Stimulated activated CD8-positive, alpha-beta memory T cell treated with anti-CD3 and anti-CD28 coated beads, Interleukin-12 subunit alpha, Interleukin-12 subunit beta, amount 100 ng/mL, for 4 hours (primary cell): ENCODE measurements at places on chromosomes 16 and 17.

DNA sequence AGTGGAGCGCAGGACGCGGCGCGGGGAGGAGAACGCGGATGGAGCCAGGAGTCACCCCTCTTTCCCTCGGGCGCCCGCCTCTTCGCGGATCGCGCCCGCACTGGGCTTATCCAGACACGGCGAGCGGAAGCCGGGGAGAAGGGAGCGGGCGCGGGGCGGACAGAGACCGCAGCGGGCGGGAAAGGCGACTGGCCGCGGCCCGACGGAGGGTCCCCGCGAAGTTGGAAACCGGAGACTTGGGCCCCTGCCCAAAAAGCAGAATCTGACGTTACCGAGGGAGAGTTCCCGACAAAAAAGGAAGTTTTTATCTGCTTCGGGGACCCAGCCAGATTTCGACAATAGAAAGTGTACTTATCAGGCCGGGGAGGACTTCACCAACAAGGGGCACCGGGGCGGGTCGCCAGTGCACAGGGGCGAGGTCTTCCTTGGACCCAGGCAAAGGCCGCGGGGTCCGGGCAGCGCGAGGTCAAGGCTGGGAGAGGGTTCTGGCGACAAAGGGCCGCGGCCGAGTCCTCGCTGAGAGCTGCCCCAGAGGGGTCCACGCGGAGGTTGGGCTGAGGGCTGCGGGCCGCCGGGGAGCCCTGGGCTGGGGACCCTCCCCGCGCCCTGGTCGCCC lies 519 bp downstream of the ST6GALNAC2 start:
- DNase-seq: no peak

- DNase-seq: no peak
These were observed 136.9 kb downstream of the SLC39A11 start for GRCh38 chr17:72955391-72956140.

- DNase-seq: no peak
These were observed 1.1 kb upstream of the PKMYT1 start for GRCh38 chr16:2981177-2981898.

DNA sequence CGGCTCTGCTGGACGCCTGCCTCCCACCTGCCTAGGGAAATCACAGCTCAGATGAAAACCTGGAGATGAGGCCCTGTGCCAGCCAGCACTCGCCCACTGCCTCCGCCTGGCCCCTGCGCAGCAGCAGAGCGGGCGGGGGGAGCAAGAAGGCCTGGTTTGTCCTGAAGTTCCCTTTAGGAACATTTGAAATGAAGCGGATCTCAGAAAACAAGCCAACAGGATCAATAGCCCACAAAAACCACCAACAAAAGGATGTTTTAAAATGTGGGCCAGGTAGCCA lies 48.0 kb downstream of the RBFOX3 start:
- DNase-seq: no peak

- peak; percentile 36 for DNase-seq
These were observed 806 bp upstream of the CYB561 start for GRCh38 chr17:63446753-63447470.

- DNase-seq: no peak
These were observed 129.8 kb downstream of the NTN1 start for GRCh38 chr17:9151091-9151490.

DNA sequence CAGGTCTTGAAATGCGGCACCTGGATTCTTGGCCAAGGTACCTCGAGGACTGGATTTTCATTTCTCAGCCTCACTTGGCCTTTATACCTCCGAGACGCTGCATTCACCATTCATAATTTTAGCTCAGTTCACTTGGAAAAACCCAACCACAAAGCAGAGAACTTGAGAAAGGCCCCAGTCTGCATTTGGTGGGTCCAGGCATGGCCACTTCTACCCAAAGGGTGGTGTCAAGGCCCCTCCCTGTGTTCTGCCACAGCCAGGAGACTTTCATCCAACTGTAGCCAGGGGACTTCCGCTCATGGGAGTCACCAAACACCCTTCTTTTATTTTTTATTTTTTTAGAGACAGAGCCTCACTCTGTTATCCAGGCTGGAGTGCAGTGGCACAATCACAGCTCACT lies 14.7 kb upstream of the TVP23A start:
- DNase-seq: no peak

DNA sequence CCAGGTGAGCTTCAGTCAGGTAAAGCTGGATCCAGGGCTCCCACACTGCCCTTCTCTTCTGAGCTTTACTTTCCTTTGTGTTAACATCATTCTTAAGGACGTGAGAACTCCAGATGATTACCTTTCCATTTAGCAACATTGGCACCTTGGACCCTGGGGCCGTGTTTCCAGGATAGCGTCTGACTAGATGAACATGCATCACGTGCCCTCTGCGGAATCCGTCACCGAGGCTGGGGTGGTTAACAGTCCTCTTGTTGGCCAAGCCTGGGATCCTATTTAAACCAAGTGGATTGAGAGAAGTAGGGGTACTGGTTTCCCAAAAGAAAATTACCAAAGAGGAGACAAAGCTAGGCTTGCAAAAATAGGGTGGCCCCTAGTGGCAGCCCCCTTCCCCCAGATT lies 3.9 kb upstream of the LAT start:
- DNase-seq: no peak

- no peak for DNase-seq
These were observed 87.2 kb downstream of the MAP2K4 start for GRCh38 chr17:12107905-12108304.

DNA sequence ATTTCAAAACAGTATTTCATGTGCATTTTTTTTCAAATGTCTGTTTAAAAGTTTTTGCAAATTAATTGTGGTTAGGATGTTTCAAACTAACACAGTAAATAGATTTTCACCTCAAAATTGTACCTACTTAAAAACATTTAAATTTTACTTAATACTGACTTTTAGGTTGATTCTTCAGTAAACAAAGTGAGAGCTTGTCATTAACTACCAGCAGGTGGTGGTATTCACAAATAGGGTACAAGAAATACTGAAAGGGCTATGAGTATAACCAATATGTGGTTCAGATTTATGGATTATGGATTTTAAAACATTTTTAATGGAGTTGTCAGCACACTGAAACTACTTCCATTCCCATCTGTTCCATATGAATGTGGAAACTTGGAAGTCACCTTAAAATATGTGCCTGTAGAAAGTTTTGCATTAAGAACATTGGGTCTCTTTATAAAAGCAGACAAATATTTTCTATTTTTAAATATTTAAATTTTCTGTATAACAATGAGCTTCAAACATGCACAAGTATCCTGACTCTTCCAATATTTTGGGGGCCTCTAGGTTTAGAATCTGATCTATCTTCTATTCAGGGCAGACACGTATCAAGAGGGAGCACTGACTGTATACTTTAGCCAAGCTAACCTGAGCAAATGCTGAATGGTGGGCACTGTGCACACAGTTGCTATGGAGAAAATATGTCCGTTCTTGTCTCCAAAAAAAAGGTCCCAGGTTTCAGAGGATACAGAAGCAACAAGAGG lies 155.6 kb downstream of the SNX11 start:
- no peak for DNase-seq

DNA sequence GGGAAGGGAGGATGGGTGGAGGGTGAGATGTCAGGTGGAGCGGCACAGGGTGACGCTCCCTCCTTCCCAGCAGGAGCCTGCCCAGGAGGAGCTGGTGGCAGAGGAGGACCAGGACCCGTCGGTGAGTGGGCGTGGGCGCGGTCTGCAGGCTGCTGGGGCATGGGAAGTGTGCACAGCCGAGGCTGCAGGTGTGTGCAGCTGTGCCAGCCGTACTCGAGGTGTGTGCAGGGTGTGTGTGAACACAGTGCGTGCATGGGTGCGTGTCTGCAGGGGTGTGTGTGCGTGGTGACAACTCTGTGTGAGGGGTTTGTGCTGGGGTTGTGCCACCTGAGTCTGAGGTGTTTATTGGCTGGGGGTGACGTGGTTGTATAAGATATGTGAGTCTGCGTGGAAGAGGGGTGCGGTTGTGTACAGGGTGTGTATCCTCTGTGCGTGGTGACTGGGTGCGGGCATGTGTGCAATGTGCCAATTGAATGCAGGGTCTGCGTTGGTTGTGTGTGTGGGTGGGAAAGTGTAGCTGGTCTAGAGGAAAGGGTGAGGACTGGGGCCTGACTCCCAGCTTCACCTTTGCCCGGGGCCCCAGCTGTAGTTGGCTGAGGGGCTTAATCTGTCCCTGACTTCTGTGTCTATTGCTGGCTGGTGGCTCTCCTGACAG lies 670 bp downstream of the TNFSF12 start:
- DNase-seq: no peak

- DNase-seq: no peak
These were observed 54.7 kb downstream of the SLC6A2 start for GRCh38 chr16:55710466-55710865.

DNA sequence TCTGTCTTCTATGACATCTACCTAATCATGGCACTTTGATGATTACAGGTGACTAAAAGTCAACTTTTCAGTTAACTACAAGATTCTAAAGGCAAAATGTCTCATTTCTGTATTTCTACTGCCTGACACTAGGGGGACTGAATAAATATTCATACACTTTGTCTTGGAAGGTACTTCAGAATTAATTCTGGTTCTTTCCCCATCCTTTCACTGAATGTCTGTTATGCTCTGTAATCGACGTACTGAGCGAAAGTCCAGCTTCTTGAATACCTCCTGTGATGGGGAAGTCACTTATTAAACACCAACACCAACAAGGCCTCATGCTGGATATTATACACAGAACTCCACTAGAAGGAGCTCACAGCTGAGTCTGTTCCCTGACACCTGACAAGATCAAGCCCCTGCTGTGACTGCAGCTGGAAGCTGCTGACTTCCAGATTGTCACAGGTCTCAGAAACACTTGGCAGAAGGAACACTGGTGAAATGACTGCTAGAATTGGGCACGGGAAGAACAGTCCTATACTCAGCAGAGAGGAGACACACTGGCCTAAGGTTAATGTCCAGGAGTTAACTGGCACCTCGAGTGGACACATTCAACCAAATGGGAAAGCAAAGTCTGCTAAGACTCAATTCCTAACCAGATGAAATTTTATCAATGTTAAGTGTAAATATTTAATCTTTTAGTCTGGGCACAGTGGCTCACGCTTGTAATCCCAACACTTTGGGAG lies 31.9 kb downstream of the CMC2 start:
- no peak for DNase-seq

DNA sequence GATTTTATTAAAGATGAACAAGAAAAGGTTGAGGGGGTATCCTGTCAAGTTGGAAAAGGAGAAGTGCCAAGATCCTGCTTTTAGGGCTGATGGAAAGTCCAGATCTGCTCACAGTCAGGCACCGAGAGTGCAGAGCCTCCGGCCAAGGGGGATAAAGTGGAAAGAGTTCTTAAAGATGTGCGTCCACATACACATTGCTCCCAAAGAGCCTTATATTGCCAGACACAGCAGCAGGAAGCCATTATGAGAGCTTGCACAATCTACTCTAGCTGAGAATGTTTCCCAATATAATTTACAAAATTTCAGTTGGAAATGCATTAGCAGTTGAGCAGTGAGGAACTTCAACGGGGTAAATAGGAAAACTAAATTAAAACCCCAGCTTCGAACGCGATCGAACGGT lies 95.6 kb downstream of the SALL1 start:
- DNase-seq: no peak
